ENCODE measurements at places on chromosomes 16 and 17.

DNA sequence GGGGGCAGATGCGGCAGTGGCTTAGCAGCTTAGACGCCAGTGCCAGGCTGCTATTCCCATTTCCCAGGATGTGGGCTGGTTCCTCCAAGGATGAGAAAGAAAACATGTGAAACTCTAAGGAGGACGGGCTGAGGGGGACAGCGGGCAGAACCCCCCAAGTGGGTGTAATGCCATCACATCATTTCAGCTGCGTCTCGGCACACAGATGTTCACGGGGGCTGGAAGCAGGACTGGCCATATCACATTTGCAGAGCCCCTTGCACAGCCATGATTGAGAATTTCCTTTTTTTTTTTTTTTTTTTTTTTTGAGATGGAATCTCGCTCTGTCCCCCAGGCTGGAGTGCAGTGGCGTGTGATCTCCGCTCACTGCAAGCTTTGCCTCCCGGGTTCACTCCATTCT, 15.3 kb upstream of the GINS2 start:
- no peak for DNase-seq

GRCh38 chr17:70021726-70022125, 53.3 kb upstream of the KCNJ16 start:
- DNase-seq: no peak

DNA sequence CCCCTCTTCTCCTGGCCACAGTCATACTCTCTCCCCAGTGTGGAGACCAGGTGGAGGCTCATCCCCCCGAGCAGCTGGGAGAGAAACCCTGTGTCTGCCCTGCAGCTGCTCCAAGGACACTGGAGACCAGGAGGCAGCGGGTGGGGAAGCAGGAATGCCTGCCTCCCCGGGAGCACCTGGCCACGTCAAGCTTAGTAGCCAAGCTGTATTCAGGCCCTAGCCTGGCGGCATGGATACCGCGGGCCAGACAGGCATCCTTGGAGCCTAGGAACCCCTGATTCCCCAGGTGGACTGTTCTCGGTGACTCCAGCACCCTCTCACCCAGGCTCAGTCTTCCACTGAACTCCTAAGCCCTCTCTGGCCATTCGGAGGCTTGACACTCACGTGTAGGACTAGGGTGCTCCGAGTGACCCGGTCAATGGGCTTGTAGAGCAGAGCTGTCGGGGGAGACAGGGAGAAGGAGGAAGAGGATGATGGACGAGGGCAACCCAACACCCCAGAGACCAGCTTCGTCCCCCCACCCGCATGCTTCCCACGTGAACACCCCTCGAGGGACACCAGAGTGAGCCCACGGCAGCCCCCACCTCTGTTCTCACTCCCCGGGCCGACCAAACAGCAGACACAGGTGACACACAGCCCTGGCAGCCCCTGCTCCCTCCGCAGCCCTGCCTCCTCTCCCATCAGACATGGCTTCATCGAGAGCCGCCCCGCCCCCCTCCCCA, 76.5 kb downstream of the TIMM22 start:
- no peak for DNase-seq

GRCh38 chr16:83494459-83494858, 313.3 kb upstream of the HSBP1 start:
- no peak for DNase-seq

- DNase-seq: no peak
Measured at GRCh38 chr17:77058016-77058415, 82.8 kb upstream of the SEC14L1 start.

- DNase-seq: no peak
Measured at GRCh38 chr17:43616421-43616820, 45.3 kb downstream of the MEOX1 start.

DNA sequence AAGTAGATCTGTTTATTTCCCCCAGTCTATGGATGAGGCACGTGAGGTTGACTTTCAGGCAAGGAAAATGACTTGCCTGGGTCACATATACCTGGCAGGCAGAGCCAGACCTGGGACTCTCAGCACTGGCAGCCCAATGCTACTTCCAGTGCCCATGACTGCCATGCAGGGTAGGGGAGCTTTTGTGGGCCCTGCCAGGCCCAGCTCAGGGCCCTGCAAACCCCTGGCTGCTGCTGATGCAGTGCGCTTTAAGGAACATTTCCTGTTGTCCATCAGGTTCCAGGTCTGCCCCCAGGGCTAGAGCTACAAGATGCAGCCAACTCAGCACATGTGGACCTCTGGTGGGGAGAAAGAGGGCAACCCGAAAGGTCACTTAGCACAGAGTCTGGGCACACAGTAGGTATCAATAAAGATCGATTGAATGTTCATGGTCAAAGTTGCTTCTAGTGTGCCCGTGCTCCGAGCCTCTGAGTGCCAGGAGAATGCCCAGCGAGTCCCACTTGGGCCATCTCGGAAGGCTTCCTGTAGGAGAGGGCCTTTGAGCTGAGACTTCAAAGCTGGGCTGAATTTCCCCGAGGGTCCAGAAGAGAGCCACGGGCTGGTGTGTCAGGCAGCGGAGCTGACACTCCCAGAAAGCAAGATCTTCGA, 513 bp upstream of the TBX21 start:
- no peak for DNase-seq

DNA sequence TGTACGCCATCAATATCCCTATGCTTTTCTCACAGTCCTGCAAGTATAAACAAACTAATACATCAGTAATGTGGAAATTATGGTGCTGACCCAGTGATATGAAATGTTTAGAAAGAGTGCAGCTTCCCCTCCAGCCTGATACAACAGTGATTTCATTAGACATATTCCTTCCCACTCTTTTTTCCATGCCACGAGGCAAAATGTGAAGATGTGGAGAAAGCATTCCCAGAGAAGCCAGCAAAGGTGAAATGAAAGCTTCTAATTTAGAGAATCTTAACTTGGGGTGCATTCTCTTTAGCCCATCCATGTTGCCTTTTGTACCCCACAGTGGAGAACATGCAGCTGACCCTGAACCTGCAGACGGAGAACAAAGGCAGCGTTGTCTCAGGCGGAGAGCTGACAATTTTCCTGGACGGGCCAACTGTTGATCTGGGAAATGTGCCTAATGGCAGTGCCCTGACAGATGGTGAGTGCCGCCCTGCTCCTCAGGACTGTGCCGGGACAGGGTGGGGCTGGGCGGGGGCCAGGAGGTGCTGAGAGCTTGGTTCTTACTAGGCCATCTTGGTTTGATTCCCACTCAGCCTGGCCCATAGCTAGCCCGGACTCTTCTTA, 77.8 kb downstream of the WWP2 start:
- DNase-seq: no peak

DNA sequence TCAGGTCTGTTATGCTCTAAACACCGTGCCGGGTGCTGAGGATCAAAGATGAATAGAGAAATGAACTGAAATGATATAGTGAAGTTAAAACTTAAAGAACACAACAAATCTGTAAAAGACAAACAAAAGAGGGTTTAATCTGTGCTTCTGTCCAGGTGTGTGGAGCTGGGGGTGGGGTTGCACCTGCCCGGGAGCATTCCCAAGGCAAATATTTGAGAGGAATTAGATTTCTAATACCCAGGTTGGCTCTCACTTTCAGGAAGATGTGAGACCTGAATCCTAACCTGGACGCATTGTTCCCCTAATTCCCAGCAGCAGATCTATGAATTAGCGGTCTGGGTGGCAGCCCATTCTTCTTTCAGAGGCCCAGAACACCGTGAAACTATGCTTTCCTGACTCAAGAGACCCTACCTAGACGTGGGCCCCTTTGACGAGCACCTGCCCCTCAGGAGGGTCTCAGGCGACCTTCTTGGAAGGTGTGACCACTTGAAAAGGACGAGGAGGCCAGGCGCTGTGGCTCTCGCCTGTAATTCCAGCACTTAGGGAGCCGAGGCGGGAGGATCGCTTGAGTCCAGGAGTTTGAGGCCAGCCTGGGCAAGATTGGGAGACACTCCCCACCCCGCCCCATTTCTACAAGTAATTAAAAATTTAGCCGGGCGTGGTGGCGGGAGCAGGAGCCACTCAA, 677 bp upstream of the RANGRF start:
- no peak for DNase-seq

DNA sequence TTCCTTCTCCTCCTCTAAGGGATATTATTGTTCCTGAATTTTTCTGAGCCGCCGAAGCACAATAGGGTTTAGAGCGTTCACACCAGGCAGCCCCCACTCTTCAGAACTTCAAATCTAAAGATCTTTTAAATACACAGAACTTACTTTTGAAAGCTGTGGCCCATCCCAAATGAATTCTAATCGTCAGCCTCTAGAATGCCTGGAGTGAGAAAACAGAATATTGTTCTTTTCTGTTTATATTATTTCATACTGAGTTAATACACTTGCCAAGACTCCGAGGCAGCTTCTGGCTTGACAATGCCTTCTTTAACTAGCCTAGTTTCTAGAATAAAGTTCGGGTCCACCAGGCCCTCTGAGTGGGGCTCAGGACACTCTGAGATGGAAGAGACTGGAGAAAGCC, 405.6 kb downstream of the WWOX start:
- DNase-seq: no peak

DNA sequence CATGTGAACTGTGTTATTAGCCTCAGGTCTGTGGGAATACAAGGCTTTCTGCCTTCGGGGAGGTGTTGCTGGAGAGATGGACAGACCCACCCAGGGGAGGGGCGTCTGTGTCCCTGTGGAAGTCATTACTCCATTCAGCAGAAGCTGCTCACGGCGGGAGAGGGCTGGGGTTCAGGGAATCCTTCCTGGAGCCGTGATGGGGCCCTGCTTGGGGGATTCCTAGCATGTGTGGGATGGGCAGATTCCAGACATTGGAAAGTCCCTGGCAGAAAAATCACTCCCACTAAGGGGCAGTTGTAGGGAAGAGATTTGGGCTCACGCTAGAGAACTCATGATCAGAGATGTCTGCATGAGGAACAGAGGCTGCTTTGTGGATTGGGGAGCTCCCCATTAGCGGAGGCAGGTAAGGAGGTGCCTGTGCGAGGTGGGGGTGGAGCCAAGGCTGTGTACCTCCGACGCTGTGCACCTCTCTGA, 56.3 kb upstream of the IL34 start:
- DNase-seq: no peak

- peak; percentile 76 for DNase-seq
Measured at GRCh38 chr16:56576585-56577299, 11.9 kb downstream of the MT4 start.

DNA sequence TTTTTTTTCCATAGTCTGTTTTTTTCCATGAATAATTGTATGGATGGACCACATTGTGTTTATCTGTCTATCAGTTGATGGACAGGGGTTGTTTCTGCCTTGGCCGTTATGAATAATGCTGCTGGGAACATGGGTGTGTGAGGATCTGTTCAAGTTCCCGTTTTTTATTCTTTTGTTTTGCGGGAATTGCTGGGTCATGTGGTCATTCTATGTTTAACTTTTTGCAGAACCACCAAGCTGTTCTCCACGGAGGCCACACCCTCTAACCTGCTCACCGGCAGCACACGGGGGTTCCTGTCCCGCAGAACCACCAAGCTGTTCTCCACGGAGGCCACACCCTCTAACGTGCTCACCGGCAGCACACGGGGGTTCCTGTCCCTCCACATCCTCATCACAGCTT, 5.9 kb upstream of the MSLN start:
- DNase-seq: no peak

DNA sequence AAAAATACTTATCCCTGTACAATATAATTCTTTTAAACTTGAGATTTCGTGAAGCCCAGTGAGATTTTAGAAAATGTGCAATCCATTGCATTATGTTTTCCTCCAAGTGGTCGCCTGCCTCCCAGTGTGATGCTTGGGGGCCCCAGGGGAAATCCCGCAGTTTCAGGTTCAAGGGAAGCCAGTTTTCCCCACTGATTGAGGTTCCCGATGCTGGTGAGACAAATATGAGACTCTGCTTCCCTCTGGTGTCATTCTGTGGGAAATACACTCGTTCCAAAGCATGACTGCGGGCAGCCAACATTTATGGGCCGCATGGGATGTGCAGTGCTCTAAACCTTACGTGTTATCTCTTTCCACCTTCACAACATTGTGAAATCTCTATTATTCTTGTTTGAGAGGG, 200.8 kb downstream of the PRKCB start:
- no peak for DNase-seq

DNA sequence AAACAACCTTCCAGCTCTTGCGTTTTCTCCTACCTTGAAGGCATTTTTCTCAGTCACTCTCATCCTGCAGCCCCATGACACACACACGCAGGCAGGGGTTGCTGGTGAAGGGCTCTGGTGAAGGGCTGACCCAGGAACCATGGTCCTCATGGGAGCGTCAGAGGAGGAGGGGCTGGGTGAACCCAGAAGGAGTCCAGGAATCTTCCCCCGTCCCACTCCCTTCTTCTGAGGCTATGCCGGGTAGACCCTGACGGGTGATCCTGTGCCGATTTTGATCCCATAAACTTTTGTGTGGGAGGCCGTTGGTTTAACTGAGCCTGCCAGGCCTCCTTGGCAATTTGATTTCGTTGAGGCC, 278.4 kb upstream of the FOXF1 start:
- no peak for DNase-seq

DNA sequence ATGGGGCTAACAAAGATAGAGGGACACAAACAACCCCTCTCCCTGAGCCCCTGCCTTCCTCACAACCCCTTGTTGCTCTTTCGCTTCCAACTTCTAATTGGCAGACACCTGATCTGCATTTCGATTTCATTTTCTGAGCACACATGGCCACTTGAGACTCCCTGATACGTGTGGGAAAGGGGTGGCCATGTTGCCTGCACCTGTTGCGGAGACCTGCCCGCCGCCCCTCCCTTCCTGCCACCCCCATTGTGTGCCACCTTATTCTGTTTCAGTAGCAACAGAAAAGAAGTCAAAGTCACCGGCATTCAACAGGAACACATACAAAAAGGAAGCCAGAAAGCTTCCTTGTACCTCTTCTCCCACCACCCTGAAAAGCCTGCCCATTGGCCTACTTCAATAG, 254.7 kb upstream of the SOX9 start:
- DNase-seq: no peak

DNA sequence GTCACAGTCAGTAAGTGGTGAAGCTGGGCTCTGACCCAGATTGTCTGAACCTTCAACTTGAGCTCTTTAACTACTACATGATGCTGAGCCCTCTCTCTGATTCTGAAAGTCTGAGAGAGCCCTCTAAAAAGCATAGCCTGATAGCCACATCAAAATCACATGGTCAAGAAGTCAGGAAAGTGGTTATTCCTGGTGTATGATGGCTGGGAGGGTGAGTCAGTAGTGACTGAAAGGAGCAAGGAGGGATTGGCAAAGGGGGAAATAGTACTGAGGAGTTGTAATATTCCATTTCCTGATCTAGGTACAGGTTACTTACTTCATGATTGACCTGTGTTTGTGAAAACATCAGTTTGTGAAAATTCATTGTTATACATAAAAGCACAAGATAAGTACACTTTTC, 89.1 kb downstream of the SSH2 start:
- no peak for DNase-seq

- DNase-seq: no peak
Measured at GRCh38 chr17:63399856-63400255, 46.2 kb downstream of the CYB561 start.

DNA sequence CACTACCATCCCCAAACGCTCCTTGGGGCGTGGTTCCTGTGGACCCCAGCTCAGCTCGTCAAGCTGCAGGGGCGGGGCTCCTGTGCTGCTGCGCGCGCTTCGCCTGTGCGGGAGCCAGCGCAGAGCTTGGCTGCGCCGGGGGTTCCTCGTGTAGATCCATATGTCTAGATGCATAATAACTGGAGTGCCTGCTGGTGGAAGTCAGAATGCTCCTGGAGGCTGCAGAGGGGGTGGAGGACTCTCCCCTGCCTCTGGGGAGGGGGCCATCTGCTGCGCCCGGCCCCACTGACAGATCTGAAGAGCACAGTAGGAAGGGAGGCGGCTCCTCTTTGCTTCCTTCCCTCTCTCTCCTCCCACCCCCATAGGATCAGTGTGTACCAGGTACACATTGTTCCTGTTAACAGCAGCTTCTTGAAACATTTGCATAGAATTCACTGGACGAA, 4.6 kb downstream of the RASD1 start:
- DNase-seq: no peak

All from activated CD8-positive, alpha-beta memory T cell treated with anti-CD3 and anti-CD28 coated beads for 48 hours (primary cell).